ENCODE measurements at places on chromosomes 5 and 9.

- no peak for DNase-seq
These were observed 3.9 kb downstream of the VCAN start for GRCh38 chr5:83475391-83475863.

GRCh38 chr5:62486672-62487071, 74.1 kb downstream of the IPO11 start:
- DNase-seq: no peak

DNA sequence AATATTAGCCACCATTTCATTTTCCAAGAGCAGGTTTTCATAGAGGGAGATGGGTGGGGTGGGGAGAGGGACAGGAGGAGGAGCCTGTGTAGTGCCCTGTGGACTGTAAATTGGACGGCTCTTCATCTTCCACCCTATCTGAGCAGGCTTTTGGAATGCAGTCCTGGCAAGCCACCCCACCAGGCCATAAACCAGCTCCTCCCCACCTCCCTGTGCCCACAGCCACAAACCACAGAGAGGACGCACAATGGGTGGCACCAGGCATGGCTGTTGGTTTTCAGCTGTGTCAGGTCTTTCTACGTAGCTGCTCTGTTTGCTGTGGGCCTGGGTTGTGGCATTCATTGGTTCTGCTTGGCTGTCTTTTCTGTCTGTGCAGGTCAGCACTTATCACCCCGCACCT, 58.0 kb downstream of the PLAC8L1 start:
- DNase-seq: no peak

DNA sequence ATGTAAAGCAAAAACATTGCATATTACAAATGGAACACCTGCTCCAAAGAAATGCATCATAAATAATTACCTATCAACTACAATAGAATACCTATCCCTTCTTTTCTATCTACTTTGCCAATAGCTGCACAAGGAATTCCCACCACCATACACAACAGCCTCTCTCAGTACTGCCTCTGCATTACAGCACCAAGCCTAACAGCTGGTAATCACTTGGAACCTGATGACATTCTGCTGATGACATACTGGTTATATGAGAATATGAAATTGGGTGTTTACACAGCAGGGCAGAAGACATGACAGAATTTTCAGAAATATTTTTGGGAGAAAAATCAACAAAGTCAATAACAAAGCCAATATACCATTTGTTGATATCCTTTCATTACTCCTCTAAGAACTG, 43.2 kb downstream of the PSMB7 start:
- DNase-seq: no peak

- no peak for DNase-seq
These were observed 93.6 kb upstream of the PITX1 start for GRCh38 chr5:135127439-135128240.

DNA sequence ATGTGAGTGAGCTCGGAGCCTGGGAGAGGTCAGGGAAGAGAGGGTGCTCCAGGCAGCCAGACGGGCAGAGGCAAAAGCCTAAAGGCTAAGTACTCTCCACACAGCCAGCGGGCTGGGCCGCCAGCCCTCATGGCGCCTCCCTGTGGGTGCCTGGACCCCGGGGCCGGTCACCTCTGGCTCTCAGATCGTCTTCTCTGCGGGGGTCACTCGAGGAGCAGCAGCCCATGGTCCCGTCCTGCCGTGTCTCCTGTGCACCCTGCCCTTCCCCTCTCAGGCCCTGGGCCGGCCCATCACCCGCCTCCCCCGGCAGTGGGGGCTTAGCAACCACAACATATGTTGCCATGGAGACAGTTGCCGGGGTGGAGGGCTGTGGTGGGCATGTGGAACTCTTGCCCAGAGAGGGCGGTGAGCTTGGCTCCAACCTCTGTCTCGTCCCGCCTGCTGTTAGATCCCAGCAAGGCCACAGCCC, 4.2 kb downstream of the AK1 start:
- DNase-seq: no peak

GRCh38 chr5:1030801-1031271, 22.2 kb downstream of the NKD2 start:
- DNase-seq: no peak

GRCh38 chr5:87138091-87138805, 129.4 kb upstream of the RASA1 start:
- DNase-seq: no peak

DNA sequence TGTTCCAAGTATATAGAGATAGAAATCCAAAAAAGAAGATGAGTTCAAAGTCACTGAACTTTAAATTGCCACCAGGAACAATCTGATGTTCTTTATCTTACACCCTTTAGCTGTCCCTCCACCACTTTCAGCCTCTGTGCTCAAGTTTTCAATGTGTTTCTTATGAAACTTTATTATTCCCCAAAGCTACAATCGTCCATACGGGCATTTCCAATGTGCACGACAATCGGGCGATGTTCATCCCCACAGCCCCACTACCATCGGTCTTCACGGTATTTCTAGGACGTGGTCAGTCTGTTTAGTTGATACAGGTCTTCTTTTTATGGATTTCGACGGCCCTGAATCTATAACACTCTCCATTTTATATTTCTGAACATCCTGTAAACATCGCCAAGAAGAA, 238.7 kb upstream of the DAP start:
- DNase-seq: no peak

- DNase-seq: no peak
These were observed 55.8 kb downstream of the PDCD1LG2 start for GRCh38 chr9:5566054-5566618.

GRCh38 chr5:180007582-180007981, 64.0 kb downstream of the RNF130 start:
- no peak for DNase-seq

DNA sequence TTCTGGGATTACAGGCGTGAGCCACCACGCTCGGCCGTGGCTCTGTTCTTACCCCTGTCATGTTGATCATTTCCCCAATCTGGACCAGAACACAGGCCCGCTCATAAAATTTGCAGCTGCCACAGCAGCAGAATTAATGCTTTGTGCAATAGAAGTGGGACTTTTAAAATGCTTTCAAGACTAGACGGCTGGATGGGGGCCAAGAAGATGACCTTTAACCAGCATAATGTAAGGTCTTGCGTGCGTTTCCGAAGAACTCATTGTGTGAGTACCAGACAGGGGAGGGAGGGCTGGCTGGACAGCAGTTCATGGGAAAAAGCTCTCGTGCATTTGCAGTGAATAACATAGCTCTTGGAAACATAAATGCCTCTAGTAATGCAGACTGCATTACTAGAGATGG, 3.5 kb upstream of the WDR38 start:
- DNase-seq: no peak

DNA sequence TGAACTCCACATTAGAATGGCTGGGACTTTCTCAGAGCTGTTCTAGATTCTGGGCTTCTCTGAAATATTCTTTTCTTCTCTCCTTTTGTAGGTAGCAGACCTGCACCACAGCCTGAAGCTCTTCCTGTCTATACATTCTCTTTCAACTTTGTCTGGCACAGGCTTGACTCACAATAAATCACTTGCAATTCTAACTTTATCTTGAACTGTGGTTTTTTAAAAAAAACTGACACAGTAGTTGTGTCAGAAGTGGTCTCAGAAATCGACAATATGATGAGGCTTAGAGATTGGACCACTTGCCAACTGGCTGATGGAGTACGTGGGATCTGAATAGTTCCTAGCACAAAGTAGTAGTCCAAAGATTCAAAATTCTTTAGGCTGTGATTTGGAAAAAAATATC, 24.1 kb upstream of the CDH9 start:
- DNase-seq: no peak

GRCh38 chr5:57598756-57599155, 116.1 kb upstream of the ACTBL2 start:
- no peak for DNase-seq

DNA sequence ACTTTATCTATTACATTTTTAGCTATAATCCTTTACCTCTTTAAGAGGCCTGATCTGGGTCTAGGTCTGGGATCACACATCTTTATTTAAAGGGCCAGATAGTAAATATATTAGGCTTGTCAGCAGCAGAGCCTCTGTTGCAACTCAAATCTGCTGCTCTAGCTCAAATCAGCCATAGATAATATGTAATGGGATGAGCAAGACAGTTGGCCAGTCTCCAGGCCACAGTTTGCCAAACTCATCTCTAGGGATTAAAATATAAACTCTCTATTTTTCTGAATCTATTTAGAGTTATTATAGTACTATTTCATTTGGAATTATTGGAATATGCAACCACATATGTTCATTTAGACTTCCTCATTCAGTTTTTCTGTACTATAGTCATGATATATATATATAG, 115.9 kb upstream of the MINAR2 start:
- no peak for DNase-seq

- no peak for DNase-seq
These were observed 19.4 kb upstream of the NOTCH1 start for GRCh38 chr9:136565086-136565714.

- DNase-seq: no peak
These were observed 484.5 kb downstream of the DMAC1 start for GRCh38 chr9:7315116-7315515.

DNA sequence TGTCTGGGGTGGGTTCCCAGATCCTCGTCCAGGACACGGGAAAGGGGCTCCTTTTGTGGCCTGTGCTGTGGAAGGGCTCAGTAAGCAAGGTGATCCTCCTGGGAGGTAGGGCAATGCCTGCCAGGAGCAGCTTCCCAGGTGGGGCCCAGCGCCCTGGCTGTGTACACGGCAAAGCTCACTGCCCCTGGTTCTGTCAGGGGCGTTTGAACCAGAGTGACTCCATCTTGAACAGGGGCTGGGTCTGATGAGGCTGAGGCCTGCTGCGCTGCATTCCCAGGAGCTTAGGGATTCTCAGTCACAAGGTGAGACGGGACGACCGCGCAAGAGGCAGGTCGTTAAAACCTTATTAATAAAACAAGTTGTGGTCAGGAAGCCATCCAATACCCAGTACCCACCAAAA, 19.9 kb upstream of the SLC12A7 start:
- no peak for DNase-seq

- DNase-seq: no peak
These were observed 93.6 kb upstream of the TNC start for GRCh38 chr9:115211413-115212124.

DNA sequence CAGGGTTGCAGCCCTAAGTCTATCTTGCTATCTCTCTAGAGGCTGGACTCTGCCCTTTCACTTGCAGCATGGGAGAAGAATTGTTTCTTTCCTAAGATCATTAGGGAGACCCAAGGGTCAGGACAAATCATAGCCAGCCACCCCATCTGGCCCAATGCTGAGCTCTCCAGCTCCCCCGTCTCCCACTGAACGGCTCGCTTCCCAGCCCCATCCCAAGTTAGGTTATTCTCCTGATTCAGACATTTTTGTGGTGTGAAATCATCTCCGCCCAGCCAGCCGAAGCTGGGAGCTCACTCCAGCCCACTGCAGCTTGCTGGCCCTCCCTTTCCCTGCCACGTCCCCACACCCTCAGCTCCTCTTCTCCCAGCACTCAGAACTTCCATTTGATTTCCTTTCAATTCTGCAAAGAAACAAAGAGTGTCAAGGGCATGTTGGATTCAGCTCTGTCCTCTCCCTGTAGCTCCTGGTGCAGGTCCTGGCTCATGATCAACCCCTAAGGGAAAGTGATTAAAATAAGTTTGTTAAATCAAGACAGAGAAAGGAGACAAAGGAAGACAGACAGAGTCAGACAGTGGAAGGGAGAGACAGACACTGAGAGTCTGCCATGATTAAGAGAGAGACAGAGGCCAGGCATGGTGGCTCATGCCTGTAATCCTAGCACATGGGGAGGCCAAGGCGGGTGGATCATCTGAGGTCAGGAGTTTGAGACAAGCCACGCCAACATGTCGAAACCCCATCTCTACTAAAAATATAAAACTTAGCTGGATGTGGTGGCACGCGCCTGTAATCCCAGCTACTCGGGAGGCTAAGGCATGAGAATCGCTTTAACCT, 12.6 kb upstream of the SPARC start:
- DNase-seq: no peak

DNA sequence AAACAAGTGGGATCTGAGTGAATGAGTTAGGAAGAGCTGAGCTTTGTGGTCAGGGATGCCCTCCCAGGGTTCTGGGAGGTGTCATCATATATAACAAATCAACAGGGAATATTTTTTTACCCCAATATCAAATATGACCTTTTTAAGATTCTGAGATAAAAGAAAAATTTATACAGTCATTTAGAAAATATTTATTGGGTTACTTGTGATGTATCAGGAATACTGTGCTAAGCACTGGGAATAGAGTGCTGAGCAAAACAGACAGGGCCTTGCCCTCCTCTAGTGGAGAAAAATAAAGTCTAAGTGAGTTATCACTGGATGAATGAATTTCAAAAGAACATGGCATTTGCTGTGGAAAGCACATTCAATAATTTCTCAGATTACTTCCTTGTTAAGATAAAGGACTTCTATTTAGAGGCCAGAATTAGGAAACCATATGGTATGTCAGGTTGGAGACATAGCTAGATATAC, 102.9 kb downstream of the BOD1 start:
- DNase-seq: no peak

DNA sequence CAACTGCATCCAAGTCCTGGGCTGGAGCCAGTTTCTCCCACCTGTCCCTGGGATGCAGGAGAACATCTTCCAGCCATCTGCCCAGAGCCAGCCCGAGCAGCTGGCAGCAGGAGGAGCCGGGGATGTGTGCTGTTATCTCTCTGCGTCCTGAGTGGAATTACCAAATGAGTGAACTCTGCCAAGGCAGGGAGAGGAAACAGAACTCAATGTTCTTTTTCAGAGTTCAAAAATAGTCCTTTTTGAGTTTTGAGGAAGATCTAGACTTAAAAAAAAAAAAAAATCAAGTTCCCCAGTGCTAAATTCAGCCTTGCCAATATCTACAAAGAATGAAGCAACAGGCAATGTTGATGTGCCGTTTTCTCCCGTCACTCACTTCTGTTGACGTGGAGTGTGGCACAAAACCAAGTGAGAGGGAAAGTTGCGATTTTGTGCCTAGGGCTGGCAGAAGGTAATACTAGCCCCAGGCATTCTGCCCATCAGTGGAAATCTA, 56.2 kb downstream of the TMOD1 start:
- DNase-seq: no peak

DNA sequence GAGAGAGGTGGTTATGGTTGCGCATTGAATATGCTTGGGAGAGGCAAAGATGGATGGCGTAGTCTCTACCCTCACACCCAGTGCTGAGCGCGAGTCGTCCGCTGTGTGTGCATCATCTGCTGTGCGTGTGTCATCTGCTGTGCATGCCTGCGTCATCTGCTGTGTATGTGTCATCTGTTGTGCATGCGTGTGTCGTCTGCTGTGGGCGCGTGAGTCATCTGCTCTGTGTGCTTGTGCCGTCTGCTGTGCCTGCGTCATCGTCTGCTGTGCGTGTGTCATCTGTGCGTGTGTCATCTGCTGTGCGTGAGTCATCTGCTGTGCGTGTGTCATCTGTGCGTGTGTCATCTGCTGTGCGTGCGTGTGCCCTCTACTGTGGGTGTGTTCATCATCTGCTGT, 68.0 kb upstream of the IRX4 start:
- no peak for DNase-seq

Data from stimulated activated naive CD4-positive, alpha-beta T cell treated with Interleukin-2 at 50 U/mL for 16 hours (primary cell).